H1 (cell line): ENCODE measurements at places on chromosomes 11 and 22. TPM values are rescaled to one million over a fixed set of nuclear protein-coding genes. Genes with fewer than 3 reads are reported as not detected.

The OR4D5 gene
- not detected in 2 replicates for total RNA-seq

- H3K27ac ChIP-seq, result no peak overlapping the region
- H3K36me3 ChIP-seq, result peaks cover 3% of the 10 kb centered on the region; the same call in 1 of the 2 replicates
- H3K4me3 ChIP-seq, result no peak overlapping the region
- no peaks in the 10 kb centered on the region for H3K27me3 ChIP-seq
Measured at GRCh38 chr11:126403022-126403581, 47.6 kb downstream of the ST3GAL4 start.

The RFPL3 gene
- 0.24 TPM in 1 of 2 replicates, not detected in the other for total RNA-seq

DNA sequence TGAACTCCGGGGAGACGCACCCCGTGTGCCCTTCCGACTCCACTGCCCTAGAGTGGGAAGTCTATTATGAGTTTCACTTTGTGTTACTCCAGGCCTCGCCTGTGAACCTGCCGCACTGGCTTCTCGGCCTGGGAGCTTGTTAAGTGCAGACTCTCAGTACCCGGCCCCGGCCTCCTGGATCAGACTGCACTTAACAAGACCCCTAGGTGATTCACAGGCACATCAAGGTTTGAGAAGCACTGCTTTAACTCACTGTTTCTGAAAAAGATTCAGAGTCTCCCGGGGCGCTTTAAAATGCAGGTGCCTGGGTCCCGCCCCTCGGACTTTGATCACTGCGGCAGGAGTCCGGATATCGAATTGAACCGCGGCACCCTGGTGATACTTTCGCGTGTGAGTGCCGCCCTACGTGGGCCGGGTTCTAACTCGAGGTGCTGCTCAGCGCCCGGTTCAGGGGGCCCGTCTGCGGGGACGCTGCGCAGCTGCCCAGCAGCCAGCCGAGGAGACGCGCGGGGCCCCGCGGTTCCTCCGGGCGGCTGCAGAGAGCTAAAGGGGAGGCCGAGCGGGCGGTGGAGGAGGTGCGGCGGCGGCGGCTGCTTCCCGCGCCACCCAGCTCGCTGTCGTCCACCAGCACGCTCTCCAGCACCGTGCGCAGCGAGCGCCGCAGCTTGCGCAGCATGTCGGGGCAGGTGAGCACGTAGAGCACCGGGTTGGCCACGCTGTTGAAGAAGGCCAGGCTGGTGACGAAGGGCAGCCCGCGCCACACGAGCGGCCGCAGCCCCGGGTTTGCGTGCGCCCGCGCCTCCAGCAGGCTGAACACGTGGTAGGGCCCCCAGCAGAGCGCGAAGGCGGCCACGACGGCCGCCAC lies 3.4 kb downstream of the PTGDR2 start:
- H3K27me3 ChIP-seq, result peaks cover 9% of the 10 kb centered on the region; the same call in 1 of the 2 replicates
- H3K4me1 ChIP-seq, result no peaks in the 10 kb centered on the region
- peak overlapping the region; percentile 2; the same call in 1 of the 2 replicates for H3K4me3 ChIP-seq
- peaks cover 26% of the 10 kb centered on the region for H3K36me3 ChIP-seq
